Activated CD8-positive, alpha-beta memory T cell treated with anti-CD3 and anti-CD28 coated beads, Interleukin-2, amount 50 U/mL, for 4 hours (primary cell): ENCODE measurements at places on chromosomes 1 and 21.

DNA sequence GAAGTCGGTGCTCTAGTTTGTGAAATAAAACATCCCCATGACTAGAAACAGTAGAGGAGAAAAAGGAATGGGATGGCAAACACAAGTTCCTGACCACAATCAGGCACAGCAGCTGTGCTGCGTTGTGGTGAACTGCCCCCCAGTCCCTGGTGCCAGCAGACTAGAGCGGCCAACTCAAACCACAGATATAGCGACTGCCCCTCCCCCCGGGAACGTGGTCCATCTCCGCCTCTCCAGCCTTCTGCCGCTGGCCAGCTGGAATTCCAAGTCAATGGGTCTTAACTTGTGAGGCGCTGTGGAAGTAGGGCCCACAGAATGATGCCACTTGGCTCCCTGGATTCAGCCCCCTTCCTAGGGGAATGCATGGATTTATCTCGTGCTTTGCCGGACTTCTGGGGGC is 41.6 kb upstream of the ZNF678 start:
- DNase-seq = no peak

- no peak for DNase-seq
These were observed 19.2 kb downstream of the SYT6 start for GRCh38 chr1:114134518-114134917.

GRCh38 chr1:203408486-203409481 is 57.9 kb upstream of the FMOD start:
- no peak for DNase-seq

DNA sequence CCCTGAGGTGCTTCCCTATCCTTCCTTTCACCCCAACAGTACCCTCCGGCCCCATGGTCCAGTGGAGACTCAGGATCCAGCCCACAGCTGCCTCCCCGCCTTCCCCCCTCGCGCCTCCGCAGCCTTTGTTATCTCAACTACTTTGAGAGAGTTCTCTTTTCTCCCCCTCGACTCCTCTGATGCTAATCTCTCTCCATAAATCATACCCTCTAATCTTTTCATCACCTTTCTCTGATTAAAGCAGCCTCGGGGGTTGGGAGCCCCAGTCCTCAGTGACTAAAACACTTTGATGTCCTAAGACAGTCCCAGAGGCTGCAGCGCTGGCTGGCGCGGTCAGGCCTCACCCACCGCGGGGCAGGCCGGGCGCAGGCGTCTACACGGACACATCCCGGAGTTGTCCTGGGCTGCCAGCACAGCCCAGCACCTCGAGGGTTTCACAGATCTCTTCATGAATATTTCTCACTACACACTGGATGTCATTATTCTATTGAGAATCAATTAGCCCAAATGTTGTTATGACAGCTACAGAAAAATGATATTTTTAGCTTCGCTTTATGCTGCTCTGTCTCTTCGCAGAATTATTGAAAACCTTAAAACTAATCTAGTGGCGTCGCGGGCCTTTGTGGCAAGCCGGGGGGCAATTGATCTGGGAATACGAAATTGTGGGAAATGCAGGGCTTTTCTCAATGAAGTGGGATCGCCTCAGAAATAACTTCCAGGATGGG is 289.5 kb downstream of the RRAGC start:
- DNase-seq = no peak

GRCh38 chr1:230222678-230223077 is 155.6 kb downstream of the GALNT2 start:
- DNase-seq = no peak

DNA sequence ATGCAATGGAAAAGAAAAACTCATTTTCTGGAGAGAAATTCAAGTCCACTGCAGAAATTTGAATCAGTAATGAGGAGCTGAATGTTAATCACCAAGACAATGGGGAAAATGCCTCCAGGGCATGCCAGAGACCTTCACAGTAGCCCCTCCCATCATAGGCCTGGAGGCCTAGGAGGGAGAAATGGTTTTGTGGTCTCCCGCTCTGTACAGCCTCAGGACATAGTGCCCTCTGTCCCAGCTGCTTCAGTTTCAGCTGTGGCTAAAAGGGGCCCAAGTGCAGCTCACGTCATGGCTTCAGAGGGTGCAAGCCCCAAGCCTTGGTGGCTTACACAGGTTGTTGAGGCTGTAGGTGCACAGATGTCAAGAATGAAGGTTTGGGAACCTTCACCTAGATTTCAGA is 223.0 kb downstream of the GRIK1 start:
- no peak for DNase-seq

GRCh38 chr1:182616130-182617013 is 12.2 kb upstream of the RGS16 start:
- peak; percentile 80 for DNase-seq

GRCh38 chr1:247884797-247885413 is 10.5 kb upstream of the OR2W3 start:
- DNase-seq = no peak

- no peak for DNase-seq
These were observed 26.8 kb upstream of the UBE2U start for GRCh38 chr1:64176659-64177058.

GRCh38 chr21:28856588-28857250 is 136.0 kb downstream of the LTN1 start:
- no peak for DNase-seq

GRCh38 chr21:43779660-43780059 is 3.6 kb upstream of the CSTB start:
- DNase-seq = no peak

DNA sequence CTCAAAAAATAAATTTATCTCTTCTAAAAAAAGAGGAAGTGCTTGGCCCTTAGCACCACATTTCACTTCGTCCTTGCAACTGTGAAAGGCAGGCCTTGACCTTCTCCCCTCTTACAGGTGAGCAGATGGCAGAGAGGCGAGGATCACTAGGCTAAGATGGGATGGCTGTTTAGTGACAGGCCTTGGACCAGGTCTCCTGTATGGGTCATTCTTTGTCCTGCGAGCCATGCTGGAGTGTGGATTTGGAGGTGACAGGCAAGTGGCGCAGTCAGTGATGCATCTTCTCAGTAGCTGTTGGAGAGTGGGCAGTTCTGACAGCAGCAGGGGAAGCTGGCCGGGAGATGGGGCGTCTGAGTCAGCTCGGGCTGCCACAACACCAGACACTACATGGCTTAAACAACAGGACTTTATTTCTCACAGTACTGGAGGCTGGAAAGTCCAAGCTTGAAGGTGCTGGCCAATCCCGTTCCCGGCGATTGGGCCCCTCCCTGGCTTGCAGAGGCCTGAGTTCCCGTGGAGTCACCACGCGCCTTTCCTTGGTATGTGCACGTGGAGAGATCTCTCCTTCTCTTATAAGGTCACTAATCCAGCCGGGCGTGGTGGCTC is 16.5 kb downstream of the SLC27A3 start:
- DNase-seq = no peak

DNA sequence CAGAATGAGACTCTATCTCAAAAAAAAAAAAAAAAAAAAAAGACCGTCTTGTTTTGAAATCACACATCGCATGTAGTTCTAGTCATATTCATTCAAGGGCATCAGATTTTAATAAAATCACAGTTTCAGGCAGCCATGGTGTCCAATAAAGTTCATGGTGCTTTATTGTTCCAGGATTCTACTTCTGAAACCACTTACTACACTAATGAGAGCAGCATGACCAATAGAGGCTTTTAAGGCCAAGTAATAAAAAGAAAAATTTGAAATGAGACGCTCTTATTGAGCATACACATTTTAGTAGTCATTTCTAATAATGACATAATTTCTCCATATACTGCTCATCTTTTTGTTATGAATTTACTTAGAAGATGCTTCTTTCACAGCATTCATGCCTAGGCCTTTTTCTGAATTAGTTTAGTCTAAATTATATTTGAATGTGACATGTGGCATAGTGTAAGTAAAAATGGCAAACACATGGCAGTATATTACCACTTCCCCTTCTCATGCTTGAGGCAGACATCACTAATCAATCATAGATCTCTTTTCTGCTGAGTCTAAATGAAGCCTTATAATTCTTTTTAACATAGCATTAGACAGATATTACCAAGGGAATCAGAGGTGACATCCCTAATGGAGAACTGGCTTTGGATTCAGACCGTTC is 18.5 kb downstream of the NTMT2 start:
- DNase-seq = no peak

DNA sequence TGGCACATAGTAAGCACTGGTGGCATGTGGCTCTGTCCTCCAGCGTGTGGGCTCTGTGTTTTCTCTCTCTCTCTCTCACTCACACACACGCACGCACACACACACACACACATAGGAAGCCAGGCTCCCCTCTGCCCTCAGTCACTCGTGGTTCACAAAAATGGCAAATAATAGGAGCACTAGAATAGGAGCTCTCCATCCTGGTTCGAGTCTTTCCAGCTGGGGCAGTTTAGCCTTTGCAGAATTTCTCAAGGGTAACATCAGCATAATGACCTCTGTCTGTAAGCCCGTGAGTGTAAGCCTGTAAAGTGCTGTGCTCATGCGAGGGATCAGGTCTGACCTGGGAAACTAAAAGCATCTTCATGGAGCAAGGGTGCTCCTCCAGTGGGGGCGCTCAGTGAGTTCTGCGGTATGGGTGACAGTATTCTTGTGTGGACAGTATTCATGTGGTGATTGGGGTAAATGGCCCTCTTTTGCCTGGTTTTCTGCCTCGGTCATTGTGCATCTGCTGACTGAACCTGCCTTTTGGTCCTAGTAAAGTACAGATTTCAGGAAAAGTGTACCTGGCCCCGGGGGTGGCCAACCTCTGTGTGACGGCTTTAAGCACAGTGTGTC is 842 bp upstream of the ZC3H12A start:
- DNase-seq = peak; percentile 36

GRCh38 chr1:11046625-11047365 is at the start of gene MASP2:
TSS of gene MASP2 (minus strand) at chr1:11047239. CDS start at chr1:11047207, 32 bp downstream.
- DNase-seq = no peak

DNA sequence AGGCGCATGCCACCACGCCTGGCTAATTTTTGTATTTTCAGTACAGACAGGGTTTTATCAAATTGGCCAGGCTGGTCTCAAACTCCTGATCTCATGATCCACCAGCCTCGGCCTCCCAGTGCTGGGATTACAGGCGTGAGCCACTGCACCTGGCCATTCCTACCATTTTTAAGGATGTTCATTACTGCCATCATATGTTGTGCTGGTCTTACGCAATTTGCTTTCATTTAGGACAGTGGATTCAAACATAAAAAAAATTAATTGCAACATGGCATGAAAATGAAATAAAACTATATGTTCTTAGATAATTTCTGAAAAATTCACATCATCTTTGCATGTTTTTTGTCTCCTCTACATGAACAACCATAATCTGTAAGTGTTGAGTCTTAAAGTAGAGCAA is 527.7 kb downstream of the LTN1 start:
- no peak for DNase-seq

DNA sequence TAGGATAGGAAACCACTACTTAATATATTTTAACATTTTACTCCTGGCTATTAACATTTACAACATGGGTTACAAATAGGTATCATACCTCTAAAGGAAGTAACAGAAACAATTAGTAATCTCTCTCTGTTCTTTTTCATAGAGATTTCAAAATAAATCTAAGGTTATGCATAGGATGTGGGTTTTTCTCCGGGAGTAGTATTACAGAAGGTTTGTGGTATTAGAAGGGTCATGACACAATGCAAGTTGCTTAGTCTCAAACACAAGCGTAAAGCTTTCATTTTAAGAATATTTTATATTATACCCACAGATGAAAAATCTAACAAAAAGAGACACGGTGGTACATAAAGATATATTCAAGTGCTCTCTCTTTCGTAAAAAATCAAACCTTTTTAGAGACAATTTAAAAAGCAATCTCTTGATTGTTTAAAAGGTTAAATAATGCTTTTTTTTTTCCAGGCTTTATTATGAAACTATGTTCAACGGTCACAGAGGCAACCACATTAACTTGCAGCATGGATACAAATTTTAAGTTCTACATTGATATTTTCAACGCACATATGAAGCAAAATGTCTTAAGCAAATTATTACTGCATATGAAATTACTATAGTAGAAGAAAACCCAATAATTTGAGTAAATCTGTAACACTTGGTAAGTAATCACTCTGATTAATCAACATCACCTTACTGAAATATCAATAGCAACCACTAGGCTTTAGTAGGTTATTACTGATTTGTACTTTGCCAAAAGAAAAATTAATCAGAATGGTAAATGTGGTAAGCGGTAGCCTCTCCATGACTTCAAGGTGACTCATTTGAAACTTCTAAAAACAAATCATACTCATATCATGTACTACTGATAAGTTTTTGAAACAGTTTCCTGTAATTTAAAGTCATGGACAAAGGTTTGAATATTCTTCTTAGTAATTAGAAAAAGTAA is 97.4 kb upstream of the GFI1 start:
- DNase-seq = no peak

GRCh38 chr1:14181191-14181795 is 417.2 kb upstream of the KAZN start:
- DNase-seq = no peak

DNA sequence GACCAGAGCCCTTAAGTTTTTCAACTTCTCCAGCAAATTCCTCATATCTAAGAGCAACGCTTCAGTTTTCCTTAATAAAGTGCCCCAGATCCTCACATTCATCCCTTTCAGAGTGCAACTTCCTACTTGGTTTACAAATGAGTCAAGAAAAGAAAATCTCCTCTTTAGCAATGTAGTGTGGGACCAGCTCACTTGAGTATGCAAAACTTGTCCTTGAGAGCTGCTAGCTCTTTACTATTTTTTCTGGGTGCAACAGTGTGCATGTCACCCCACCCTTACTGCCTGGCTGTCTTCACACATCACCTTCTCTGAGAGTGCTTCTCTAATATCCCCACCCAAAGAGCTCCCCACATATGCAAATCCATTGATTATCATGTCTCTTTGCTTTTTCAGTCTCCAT is 203.1 kb upstream of the CAMK1G start:
- no peak for DNase-seq

- DNase-seq = no peak
These were observed 30.3 kb downstream of the UBASH3A start for GRCh38 chr21:42433946-42434551.

GRCh38 chr1:208506812-208507211 is 262.6 kb upstream of the PLXNA2 start:
- no peak for DNase-seq

DNA sequence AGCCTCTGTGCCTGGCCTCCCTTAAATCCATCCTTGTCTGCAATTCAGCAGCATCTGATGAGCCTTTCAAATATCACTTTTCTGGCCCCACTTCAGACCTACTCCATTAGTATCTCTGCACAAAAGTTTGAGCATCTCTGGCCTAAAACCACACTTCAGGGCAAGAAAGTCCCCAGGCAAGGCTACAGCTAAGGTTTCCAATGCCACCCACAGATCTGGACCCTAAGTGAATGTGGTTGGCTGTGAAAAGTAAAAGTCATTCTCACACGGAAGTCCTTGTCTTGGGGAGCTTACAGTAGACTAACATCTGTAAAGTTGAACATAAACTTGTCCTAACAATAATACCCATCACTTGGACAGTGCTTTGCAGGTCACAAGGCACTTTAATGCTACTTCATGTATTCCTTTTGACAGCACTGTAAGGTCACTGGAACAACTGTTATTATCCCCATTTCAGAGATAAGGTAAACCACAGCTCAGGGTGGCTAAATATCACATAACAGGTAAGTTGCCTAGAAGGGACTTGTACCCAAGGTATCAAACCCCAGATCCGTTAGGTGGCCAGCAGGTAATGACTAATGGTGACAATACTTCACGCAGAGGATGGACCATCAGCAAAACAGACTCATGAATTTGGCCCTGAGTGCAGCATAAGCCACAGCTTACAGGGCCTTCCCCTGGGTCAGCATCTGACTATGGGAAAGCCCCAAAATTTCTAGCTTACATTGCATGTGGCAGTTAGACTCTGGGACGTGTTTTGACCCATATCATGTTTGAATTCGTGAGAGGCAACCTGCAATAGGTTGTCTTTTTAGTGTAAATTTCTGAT is 356.0 kb downstream of the HHAT start:
- DNase-seq = no peak
